ENCODE measurements at places on chromosomes 1 and 21.

DNA sequence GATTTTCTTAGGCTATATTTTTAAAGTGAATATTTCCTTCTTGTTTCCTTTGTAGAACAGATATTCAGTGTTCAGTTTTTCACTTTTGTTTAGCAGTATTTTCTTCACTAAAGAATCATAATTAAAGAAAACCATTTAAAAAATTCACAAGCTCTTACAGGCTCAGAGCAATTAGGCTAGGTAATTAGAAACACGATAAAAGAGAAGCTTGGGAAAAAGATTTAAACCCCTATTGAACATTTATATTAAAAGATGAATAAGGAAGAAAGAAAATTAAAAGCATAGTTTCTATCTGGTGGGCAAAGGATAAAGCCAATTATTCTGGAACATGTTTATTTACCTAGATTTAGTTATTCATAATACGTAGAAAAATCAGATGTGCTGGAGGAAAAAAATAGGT lies 942.6 kb downstream of the PLA2G4A start:
- no peak for DNase-seq

DNA sequence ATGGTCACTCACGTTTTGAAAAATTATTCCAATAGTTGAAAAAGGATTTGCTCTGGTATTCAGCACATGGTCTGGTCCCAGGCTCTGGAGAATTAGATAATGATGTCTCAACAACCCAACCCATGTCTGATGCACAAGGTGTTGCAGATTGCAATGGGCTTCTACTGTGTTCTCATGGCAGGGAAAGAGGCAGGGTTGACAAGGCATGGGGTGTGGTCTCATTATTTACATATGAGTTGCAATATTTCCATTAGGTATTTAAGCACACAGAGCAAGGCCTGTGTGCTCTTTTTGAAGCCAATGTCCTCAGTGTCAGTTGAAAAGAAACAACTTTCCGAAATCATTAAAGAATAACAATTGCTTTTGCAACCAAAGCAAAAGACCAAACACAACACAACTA lies 381.9 kb upstream of the PBX1 start:
- DNase-seq = no peak

DNA sequence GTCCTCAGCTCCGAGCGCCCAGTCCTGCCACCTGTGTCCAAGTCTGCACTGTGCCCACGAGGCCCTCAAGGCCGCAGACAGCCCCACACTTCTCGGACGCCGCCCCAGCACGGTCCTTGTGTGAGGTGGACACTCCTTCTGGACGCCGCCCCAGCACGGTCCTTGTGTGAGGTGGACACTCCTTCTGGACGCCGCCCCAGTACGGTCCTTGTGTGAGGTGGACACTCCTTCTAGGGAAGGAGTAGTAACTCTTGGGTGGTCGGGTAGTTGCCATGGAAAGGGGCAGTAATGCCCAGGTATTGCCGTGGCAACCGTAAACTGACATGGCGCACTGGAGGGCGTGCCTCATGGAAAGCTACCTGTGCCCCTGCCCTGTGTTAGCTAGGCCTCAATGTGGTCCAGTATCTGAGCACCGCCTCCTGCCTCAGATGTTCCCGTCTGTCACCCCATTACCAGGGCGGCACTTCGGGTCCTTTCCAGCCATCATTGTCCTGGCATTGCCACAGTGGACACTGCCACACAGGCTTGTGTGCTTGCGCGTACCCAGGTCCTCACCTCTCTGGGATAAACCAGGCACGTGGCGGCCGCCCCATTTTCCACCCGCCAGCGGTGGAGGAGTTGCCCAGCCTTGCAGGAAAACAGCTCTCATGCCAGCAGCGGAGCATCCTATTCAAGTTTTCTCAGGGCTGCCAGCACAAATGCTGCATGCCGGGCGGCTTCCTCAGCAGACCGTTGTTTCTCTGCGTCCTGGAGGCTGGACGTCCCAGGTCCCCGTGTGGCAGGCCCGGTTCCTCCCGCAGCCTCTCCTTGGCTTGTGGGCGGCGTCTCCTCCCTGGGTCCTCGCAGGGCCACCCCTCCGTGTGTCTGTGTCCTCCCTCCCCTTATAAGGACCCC lies 40.8 kb upstream of the POFUT2 start:
- DNase-seq = peak; percentile 30

DNA sequence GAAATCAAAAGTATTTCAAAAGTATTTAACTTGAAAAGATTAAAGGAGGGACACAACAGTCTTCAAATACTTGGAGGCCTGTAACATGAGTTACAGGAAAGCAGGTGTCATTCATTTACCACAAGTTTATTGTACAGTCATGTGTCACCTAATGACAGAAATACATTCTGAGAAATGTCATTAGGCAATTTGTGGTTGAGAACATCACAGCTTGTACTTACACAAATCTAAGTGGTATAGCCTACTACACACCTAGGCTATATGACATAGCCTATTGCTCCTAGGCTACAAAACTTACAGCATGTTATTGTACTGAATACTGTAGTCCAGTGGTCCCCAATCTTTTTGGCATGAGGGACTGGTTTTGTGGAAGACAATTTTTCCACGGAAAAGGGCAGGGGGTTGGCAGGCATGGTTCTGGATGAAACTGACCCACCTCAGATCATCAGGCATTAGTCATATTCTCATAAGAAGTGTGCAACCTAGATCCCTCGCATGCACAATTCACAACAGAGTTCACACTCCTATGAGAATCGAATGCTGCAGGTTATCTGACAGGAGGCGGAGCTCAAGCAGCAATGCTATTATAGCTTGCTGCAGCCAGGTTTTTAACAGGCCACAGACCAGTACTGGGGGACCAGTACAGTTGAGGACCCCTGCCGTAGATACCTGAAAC lies 25.0 kb upstream of the PHTF1 start:
- no peak for DNase-seq

- DNase-seq = no peak
Observed at GRCh38 chr1:160628799-160629263, 18.0 kb downstream of the SLAMF1 start.

- no peak for DNase-seq
Observed at GRCh38 chr1:7620196-7620595, 150.9 kb upstream of the VAMP3 start.

GRCh38 chr1:21781815-21782348 lies 1.1 kb downstream of the USP48 start:
- peak; percentile 36 for DNase-seq

- no peak for DNase-seq
Observed at GRCh38 chr1:208040821-208041297, 129.9 kb upstream of the CD34 start.

GRCh38 chr1:56713112-56713511 lies 68.0 kb downstream of the PRKAA2 start:
- no peak for DNase-seq

GRCh38 chr21:41924368-41924754 lies 29.5 kb downstream of the C2CD2 start:
- no peak for DNase-seq

GRCh38 chr21:21179619-21180298 lies 181.6 kb downstream of the NCAM2 start:
- DNase-seq = no peak

DNA sequence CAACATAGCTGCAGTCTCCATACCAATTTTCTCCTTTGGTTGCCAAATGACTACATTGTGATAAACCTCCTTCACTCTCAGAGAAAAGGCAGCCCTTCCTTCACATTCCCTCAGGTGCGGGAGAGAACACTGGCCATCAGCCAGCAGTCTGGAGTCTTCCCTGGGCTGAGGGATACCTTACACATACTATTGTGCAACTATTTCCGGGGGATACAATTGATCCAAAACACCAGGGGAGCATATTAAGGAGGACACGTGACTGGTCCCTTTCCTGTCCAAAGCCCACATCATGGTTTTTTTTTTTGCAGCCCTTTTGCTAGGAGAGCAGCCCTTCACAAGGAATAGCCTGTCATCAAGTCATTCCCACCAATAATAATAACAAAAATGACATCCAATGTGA lies 172.1 kb upstream of the ZRANB2 start:
- DNase-seq = no peak

DNA sequence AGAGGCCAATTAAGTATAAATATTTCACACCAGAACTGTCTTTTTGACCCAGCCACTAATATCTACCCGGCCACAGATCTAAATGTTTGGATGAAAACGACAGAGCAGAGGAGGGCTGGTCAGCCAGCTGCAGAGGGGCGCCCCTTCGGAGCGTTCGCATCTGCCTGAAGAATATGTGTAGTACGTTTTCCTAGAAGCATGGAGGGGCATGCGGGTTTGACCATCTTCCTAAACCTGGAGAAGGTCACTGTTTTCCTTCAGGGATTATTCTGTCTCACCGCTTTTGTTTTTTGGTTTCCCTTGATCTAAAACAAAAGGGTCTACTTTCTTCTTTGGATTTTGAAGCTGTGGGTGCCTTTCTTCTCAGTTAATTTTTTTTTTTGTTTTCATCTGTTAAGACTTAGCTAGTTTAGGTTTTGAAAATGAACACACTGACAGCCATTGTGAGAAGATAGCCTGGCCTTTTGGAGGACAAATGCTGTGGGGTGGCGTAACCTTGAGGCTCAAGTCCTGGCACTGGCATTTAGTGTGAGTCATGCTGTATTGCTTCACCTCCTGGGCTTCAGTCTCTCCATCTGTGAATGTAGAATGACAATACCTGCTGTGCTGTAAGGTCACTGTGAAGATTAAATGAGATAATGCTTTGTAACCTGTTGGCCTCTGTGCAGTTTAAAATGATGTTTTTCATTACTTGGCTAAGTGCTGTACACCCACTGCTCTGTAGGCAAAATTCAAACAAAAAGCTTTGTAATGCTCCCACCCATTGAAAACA lies 74.1 kb upstream of the IRF2BP2 start:
- DNase-seq = no peak

GRCh38 chr1:211833174-211833820 lies 2.7 kb upstream of the LPGAT1 start:
- no peak for DNase-seq

DNA sequence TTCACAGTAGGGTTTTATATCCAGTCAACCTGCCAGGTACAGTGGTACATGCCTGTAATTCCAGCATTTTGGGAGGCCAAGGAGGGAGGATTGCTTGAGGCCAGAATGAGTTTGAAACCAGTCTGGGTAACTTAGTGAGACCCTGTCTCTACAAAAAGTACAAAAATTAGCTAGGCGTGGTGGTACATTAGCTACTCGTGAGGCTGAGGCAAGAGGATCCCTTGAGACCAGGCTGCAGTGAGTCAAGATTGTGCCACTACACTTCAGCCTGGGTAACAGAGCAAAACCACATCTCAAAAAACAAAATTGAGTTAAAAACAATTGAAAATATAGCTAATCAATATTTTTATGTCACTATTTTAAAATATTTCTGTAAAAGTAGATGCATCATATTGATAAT lies 33.2 kb downstream of the DDI2 start:
- no peak for DNase-seq

Measured in right hindlimb (tissue), 1 donor.